Activated CD4-positive, alpha-beta T cell treated with anti-CD3 and anti-CD28 coated beads, Interleukin-2, amount 50 U/mL, for 1 hour (primary cell): ENCODE measurements at places on chromosomes 12 and 14.

- DNase-seq, result no peak
Observed at GRCh38 chr12:83629931-83630330, 943.2 kb downstream of the TMTC2 start.

DNA sequence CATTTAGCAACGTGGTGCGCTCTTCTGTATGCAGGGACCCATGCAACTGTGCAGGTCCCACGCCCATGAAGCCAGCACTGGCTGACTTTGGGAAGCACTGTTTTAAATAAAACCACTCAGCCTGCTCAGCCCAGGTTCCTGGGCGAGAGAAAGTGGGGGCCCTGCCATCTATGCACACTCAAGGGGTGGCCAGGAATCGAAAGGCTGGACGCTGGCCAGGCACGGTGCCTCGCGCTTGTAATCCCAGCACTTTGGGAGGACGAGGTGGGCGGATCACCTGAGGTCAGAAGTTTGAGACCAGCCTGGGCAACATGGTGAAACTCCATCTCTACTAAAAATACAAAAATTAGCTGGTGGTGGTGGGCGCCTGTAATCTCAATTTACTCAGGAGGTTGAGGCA is 179.9 kb upstream of the TBX3 start:
- no peak for DNase-seq

DNA sequence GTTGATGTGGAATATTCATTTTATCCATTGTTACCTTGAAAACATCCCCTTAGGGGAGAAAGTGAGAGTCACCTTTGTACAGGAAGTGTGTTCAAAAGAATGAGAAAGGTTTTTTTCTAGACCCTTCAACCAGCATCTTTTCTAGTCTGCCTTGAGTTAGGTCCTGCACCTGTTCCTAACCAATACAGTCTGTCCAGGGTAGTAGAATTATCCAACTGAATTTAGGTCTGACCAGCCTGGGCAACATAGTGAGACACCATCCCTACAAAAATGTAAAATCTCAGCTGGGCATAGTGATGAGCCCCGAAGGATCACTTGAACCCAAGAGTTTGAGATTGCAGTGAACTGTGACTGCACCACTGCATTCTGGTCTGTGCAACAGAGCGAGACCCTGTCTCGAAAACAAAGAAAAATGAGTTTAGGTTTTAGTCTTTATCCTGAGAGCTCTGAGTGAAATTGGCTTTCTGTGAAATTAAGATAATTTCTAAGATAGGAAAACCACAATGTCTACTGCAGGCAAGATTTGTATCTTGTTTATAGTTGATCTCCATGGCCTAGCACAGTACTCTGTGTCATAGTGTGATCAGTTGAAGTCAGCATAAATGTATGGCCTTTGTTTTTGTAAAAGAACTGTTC is 25.2 kb downstream of the ARHGAP5 start:
- DNase-seq, result no peak

GRCh38 chr12:101564912-101565311 is 29.9 kb upstream of the MYBPC1 start:
- DNase-seq, result no peak

- DNase-seq, result no peak
Observed at GRCh38 chr12:103665971-103666370, 78.9 kb downstream of the STAB2 start.

DNA sequence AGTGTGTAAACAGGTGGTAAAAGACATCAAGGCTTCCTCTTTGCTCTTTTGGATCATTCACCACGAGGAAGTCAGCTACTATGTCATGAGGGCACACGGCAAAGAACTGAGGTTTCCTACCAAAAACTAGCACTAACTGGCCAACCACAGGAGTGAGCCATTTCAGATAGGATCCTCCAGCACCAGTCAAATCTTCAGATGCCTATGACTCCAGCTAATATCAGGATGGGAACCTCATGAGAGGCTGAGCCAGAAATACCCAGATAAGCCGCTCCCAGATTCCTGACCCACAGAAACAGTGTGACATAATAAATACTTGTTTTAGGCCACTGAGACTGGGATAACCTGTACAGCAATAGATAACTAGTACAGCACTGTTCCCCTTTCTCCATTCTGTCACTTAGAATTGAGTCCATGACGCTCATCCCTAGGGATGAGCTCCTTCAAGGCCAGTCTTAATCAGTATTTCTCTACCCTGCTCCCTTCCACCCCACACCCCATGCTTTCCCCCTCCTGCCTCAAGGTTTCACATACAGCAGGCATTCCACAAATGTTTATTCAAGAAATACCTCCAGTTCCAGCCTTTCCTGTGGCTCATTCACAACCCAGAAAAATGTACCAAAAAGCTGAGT is 68.4 kb downstream of the PPM1H start:
- DNase-seq, result no peak

GRCh38 chr12:105374303-105374702 is 43.8 kb downstream of the C12orf75 start:
- no peak for DNase-seq

DNA sequence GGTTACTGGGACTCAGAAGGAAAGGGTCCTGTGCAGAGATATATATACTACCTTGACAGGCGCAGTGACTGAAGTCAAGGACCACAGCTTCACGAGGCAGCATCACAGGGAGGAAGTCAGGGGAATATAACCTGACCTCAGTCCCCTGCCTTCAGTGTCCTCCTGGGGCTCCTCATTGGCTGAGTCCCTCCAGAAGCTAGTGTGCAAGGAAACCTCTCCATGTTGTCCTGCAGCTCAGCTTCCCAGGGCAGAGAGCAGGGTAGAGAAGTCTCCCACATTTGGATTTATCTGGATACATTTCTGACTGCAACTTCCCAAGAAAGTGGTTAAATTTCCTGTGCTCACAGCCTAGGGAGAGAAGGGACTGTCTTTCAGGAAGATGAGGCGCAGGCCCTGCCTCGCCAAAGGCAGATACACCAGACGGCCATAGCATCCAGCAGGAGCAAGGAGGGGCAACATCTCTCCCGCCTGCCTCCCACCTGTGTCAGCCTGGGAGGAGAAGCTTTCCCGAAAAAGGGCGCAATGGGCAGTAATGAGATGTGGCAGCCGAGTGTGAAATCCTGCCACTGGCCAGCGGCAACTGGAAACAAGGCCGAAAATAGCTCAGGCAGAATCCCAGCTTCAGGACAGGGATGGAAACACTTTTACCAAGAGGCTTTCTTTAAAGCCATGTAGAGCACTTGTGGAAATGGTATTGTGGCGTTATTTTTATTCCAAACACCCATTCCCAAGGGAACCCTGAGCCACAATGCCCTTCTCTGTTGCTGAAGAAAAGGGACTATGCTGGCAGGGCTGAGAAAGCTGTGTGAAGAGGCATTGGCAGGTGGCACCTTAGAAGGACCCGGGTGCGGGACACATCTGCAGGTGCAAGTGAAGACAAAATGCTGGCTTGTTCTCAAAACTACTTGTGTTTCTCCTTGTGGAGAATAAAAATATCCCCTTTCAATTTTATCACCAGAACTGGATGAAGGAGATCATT is 54.9 kb upstream of the HIF1A start:
- DNase-seq, result no peak

GRCh38 chr12:61758661-61759060 is 501.5 kb upstream of the USP15 start:
- no peak for DNase-seq

DNA sequence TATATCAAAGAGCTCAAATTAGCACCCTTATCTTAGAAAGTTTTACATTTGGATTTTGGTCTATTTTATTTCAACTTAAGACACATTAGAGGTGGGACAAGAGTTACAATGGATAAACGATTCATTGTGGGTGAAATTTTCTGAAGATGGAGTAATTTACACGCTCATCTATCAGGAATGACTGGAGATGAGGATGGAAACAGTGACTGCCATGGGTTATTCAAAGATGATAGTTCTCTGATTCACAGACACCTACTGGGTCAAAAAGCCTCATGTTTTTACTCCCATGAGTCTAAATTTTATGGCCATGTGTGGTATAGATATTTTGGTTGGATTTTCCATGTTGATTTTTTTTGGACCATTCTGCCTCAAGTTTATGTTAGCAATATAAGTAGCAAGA is 22.1 kb downstream of the SAMD4A start:
- no peak for DNase-seq

DNA sequence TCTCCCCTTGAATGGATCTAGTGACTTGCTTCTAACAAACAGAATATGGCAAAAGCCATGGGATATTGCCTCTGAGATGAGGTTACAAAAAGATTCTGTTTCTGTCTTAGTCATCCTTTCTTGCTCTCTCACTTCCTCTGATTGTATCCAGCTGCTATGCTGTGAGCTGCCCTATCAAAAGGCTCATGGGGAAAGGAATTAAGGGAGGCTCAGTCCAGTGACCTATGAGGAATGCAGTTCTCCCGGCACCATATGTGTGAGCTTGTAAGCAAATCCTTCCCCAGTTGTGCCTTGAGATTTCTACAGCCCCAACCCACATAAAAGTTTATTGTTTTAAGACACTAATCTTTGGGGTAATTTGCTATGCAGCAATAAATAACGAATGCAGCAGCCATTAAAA is 183.1 kb downstream of the KLHL28 start:
- DNase-seq, result no peak

GRCh38 chr14:104758981-104759969 is 6.3 kb downstream of the SIVA1 start:
- DNase-seq, result no peak

- DNase-seq, result no peak
Observed at GRCh38 chr14:92466059-92466458, 47.5 kb upstream of the RIN3 start.

DNA sequence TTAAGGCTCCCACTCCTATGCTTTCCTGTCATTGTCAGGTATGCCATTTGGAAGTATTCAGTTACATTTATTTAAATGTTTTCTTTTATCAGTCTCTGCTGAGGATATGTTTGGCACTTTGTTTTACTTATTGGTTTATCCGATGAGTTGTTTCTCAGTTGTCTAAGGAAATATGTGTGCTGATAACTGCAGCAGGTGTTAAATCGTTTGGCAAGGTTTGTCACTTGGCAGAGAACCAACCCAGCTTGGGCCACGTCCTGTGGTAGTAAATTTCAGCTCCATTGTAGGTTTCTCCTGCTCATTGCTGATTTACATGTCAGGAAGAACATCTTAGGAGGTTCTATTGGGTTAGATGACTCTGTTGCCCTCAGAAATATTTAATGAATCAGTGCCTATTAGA is 22.0 kb upstream of the MGST1 start:
- DNase-seq, result no peak

DNA sequence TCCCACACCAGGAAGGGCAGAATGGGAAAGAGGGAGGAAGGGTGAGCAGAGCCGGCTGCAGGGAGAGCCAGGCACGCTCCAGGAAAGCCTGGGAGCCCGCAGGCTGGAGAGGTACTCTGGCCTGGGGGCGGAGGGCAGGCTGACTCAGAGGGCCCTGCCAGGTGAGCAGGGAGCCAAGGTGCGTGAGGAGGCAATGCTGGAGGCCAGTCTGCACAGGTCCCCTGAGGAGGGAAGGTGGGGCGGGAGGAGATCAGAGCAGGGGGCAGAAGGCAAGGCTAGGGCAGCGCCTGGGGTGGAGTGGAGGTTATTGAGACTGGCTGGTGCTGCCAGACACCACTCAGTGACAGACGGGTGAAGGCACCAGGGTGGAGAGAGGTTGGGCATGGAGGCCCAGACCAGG is 385.0 kb downstream of the BCL11B start:
- no peak for DNase-seq

GRCh38 chr12:124852911-124853427 is 10.7 kb downstream of the SCARB1 start:
- DNase-seq, result no peak

DNA sequence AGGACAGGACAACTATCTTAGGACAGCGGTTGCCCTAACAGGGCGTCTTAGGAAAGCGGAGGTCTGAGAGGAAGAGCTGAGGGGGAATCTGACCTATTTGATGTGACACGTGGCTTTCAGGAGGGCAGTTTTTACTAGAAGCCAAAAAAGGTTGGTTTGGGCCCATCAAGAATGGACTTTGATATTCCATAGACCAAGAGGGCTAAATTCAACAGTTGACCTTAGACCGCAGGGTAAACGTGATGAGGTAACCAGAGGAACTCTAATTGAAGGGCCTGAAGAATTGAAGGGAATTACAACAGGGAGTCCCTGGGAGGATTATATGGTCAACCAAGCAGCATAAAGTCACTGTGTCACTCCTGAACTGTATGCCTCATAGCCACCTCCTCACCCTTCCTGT is 11.5 kb downstream of the C1S start:
- DNase-seq, result no peak

DNA sequence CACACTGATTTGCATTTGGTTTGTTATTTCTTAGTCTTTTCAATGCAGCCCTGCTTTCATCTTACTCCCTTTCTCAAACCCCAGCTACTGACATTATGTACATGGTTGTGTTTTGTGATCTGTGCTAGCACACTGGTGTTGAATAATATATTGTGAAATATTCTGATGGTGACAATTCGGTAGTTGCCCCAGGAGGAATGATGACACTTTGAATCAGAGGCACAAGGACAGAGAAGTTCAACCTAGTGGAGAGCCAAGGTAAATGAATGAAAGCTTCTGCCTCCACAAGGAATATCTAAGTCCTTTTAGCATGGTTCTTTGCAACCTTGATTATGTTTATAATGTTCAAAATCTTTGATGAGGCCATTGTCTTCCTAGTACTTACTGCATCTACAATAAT is 159.9 kb downstream of the PDE3A start:
- DNase-seq, result no peak

DNA sequence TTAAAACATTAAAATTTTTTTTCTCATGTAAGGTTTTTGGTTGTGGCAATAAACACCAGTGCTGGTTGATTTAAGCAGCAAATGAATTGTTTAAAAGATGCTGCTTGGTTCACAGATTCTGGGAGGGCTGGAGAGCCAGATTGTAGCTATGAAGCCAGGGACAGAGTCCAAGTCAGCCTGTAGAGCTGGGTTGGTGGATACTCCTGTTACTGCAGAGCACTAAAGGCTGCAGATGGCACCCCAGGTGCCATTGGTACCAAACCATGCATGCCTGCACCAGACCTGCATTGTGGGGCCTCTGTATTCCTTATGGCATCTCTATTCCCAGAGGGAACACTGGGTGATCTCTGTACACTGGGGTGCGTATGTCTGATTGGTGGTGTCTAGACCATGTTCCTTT is 113.3 kb downstream of the SNAPC1 start:
- DNase-seq, result no peak

DNA sequence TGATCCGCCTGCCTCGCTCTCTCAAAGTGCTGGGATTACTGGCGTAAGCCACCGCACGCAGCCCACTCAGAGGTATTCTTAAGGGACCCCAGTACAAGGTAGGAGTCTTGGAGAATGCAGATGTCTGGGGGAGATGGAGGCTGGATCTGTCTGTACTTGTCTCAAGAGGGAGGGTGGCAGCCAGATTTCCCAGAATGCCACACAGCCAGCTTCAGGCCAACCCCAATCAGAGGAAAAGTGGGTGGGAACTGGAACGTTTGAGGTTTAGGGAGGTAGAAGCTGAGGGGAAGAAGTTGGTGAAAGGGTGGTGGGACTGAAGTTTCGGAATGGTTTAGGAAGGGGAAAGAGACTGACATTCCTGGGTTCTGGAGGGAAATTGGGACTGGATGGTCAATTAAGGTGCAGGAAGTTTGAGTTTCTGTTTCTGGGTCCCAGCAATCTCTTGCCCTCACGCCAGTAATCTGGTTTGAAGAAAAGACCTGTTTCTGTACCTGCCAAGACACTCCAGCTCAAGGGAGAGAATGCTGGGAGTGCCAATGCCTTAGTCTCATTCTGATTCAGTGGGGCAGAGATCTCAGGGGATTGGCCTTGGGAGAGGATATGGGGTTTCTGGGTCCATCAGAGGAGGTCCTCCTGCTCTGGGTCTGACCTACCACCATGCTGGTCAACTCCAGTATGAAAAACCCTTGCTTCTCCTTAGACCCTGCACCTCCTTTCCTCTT is 8.1 kb upstream of the ZNF385A start:
- no peak for DNase-seq

GRCh38 chr14:62462988-62463387 is 582.3 kb downstream of the KCNH5 start:
- DNase-seq, result no peak
